ENCODE measurements at places on chromosomes 6 and 20.

DNA sequence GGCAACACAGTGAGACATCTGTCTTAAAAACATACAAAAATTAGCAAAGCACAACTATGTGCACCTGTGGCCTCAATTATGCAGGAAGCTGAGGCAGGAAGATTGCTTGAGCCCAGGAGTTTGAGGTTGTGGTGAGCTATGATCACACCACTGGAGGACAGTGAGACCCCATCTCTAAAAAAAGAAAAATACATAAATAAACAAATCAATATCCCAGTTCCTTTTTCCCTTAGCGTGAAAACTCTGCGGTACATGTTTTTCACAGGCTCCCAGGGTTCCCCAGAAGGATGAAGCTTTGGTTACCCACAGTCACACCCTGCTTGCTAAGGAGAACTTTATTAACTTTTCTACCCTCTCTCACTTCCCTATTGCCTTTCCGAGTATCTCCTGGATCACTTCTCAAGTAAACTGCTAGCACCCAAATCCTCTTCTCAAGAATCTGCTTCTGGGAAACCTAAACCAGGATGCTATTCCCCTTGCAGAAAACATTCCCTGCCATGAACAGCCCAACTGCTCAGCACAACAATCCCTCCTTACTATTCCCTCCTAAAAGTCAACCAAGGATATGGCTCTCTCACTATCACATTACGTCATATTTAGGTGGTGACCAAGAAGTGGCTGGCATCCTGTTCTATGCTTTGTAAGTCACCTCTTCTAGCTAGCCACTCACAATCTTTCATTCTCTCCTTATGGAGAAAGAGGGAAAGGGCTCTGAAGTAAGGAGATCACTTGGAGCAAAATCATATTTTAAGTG is 122.4 kb downstream of the IPCEF1 start:
- no peak for DNase-seq

- DNase-seq: no peak
Measured at GRCh38 chr6:139779988-139780774, 405.7 kb upstream of the CITED2 start.

DNA sequence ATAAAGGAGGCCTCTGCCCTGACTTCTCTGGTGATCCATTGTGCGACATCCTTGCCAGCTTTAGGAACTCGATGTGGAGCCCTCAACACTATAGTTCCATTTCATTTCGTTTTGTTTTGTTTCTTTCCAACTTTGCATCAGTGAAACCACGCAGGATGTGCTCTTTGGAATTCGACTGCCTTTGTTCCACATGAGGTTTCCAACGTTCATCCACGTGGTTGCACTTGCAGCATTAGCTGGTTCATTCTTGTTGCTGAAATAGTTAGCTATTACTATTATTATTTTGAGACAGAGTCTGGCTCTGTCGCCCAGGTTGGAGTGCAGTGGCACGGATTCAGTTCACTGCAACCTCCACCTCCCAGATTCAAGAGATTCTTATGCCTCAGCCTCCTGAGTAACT is 61.3 kb upstream of the ZNFX1 start:
- no peak for DNase-seq

GRCh38 chr20:43744151-43744611 is 17.4 kb upstream of the GTSF1L start:
- no peak for DNase-seq

DNA sequence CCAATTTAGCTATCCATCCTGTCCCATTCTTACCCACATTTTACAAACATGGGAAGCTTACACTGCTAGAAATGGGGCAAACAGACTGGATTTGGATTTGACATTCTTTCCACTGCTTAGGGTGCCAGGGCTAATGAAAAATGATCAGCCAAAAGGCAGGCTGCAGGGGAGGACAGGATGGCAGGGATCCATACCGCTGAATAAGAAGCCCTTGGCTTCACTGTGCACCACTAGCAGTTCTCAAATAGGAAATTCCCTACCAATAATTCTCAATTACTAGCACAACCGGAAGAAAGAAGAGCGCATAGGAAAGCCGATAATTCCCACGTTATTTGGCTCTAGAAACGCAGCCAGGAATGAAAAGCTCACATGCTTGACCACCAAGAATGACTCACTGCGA is 73.1 kb downstream of the NDUFAF5 start:
- no peak for DNase-seq

- DNase-seq: no peak
Measured at GRCh38 chr20:25009218-25010145, 16.9 kb upstream of the APMAP start.

DNA sequence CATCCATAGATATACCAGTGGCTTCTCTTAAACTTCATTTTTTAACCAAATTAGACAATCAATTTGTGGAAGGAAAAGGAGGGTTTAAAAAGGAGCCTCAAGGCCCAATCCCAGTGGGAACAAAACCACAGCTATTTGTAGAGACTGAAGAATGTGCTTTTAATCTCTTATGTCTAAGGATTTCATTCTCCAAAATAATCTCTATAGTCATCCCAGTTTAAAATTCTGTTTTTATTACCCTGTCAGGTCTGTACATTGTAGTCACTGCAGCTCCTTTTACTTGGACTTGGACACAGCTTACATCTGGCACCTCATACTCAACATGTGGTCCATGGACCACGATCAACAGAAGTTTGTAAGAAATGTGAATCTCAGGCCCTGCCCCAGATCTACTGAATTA is 152.1 kb upstream of the STMND1 start:
- DNase-seq: no peak

DNA sequence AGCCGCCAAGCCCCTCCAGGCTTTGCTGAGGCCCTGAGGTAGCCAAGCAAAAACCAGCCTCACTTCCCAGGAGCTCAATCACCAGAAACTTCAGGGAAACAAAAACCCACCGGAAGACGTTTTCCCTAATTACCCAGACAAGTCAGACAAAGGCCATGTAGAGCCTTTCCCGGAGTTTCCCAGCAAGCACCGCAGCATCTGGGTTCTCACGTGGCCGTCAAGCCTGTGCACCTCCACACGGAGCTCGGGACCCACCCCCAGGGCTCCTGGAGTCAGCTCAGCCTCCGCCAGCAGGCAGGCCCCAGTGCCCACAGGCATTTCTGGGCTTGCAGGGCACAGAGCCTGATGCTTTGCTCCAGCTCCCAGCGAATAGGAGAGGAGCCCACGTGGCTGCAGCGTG is 10.1 kb upstream of the MRGBP start:
- no peak for DNase-seq

DNA sequence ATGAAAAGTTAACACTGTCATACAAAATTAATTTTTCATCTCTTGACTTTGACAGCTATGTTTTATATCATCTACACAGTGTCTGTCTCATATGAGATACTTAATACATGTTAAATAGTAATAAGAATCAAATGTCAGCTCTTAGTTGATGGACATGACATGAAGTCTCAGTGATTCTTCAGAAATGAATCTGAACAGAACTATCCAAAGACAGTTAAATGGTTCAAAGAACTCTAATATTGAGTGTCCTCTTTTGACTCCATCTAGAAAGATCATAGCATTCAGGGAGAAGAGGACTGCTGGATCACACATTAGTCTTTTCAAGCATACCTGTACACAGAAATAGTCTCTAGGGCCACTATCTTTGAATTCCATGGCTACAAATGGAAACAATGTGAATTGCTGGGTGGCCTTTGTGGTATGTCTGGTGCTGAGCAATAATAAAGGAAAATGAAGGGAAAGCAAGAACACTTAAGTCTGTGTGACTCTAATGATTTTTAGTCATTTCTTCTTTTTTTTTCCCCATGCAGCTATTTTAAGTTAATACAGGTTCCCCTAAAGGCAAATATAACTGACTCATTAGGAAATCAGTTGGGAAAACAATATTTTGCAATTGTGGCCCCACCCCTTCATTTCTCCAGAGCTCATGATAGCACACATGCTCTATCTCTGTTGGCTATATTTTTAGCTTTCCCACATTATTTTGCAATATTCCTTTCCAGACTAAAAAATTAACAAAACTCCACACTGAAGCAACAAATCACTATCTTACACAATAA is 367.5 kb downstream of the GRIK2 start:
- DNase-seq: no peak

DNA sequence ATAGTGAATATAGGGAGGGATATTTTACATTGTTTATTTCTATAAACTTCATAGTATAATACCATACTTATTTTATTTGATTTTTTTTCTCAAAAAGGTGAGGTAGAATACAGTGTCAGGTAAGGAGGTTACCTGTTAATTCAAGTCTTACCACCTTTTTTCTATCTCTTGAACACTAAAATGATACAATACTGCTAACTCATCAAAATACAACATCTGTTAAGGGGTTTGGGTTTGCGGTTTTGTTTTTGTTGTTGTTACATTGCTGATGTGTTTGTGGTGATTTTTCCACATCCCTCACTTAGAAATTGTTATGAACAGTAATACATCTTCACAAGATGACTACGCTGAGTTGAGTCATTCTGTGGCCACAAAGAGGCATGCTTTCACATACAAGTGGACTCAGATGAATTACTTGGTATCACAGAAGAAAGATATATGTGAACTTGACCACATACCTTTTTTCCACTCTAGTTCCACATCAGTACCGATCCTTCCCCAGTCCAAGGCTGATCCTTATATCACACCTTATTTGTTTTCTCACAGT is 139.4 kb upstream of the ID4 start:
- no peak for DNase-seq

GRCh38 chr6:94323853-94324252 is 904.5 kb upstream of the EPHA7 start:
- no peak for DNase-seq

DNA sequence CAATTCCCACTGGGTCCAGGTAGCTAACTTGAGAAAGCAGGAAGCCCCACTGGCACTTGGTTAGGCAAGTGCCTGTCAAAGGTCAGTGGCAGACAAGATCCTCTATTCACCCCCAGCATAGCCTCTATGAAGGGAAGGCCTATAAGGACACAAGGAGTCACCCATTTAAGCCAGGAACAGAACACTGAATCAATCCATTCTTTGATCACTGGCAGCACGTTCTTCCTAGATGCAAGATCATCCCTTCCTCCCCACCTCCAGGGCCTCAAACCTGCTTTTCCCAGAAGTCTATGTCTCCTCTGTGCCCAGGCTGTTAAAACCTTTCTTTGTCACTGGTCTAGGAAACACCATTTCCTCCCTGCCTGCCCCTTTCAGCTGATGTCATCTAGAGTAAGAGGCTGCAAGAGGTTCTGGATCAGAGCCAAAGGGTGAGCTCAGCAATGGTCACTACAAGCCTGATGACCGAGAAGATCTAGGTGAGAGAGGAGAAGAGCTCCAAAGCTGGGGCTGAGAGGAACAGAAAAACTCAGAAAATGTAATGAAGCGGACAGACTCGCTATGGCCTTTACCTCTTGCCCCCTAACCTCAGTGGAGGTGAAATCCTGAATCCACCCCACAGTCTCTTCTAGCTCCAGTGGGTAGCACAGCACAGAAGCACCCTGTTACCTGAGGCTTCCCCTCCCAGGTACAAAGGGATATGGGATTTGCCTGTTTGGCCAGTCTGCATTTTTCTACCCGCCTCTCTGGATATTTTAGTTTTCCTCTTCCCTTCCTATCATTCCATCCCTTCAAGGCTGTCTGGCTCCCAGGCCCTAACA is 1.8 kb downstream of the GTPBP2 start:
- DNase-seq: no peak

DNA sequence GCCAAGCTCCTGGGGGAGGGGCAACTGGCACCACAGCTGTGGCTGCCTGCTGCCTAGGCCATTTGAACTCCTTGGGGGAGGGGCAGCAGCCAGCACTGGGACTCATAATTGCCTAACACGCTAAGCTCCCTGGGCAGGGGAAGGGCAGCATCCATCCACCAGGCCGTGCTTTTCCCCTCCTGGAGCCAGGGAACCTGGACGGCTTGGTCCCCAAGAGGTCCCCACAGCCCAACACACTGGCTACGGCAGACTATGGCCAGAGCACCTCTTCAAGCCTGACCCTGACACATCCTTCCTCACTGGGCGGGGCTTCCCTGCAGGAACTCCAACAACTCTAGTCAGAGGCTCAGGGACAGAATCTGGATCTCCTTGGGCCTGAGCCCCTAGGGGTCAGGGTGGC is 269.4 kb downstream of the RNF144B start:
- DNase-seq: no peak

DNA sequence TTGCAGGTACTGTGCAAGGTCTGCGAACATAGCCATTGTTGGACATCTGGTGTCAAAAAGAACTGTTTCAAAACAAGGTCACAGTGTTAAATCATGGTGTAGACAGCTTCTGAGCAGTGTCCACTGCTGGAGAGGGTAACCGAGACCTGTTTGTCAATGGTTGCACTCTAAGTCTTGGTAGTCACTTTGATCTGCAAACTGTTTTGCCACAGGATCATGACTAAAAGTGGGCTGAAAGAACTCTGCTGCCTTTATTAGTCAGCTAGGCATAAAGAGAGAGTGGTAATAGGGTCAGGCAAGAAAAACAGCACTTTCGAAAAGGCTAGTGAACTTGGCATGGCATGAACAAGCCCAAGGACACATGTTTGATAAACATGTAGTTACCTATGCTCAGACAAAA is 552.3 kb upstream of the CITED2 start:
- no peak for DNase-seq

DNA sequence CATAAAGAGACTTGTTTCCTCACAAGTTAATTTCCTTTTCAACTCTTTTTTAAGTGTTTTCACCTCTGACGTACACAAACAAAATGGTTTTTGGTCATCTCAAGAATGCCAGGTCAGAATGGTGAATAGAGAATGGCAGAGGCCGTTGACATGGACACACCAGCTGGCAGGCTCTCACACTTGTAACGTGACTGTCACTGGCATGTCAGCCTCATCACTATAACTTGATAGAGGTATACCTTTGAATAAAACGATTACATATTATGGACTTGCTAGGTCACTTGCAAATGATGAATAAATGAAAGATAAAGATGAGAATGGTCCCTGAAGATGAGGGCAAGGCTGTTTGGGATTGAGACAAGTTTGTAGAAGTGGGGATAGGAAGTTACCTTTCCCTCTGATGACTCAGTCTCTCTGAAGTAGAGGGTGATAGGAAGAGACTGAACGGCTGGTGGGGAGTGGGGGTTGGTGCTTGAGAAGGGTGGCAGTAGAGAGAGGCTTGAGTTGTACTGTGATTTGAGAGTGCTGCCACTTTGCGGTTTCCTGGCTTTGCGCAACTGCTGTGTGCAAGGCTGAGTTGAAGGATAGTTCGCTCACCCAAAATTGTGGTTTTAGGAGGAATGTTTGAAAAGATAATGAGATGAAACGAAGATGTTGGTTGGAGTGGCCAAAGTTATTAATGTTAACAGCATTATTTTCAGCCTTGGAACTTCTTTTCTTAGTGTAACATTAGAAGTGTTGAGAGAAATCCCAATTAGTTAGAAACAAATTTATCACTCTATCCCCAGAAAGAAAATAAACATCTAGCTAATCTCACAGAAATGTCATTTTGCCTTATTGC is 30.3 kb downstream of the TBPL1 start:
- no peak for DNase-seq

GRCh38 chr6:84432619-84433018 is 205.2 kb upstream of the CEP162 start:
- DNase-seq: no peak
